ENCODE measurements at places on chromosomes 16 and 17.
A peak's percentile ranks its signal among the peaks of the same experiment; 100 is the strongest.

GRCh38 chr16:57570301-57571070 lies 28.0 kb downstream of the ADGRG5 start:
- no peak for DNase-seq

GRCh38 chr17:62763891-62764600 lies 44.1 kb downstream of the MARCHF10 start:
- no peak for DNase-seq

- no peak for DNase-seq
These were observed 12.8 kb downstream of the FLYWCH2 start for GRCh38 chr16:2895813-2896212.

DNA sequence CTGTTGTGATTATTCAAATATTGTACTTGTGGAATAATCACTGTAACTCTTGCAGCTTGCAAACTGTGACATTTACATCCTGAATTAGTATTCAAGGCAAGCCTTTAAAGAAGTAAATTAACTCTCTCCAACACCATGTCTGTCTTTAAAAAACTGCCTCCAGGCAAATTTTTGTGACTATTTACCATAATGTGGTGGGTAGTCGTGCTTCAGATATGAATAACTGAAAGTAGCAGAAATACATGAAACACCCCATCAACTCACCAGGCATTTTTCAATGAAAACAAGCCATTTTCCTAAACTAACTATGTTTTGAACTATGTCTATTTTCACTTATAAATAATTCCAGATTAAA lies 217.4 kb upstream of the PSMD7 start:
- DNase-seq: no peak

GRCh38 chr17:3950584-3950983 lies 13.7 kb downstream of the ATP2A3 start:
- no peak for DNase-seq

DNA sequence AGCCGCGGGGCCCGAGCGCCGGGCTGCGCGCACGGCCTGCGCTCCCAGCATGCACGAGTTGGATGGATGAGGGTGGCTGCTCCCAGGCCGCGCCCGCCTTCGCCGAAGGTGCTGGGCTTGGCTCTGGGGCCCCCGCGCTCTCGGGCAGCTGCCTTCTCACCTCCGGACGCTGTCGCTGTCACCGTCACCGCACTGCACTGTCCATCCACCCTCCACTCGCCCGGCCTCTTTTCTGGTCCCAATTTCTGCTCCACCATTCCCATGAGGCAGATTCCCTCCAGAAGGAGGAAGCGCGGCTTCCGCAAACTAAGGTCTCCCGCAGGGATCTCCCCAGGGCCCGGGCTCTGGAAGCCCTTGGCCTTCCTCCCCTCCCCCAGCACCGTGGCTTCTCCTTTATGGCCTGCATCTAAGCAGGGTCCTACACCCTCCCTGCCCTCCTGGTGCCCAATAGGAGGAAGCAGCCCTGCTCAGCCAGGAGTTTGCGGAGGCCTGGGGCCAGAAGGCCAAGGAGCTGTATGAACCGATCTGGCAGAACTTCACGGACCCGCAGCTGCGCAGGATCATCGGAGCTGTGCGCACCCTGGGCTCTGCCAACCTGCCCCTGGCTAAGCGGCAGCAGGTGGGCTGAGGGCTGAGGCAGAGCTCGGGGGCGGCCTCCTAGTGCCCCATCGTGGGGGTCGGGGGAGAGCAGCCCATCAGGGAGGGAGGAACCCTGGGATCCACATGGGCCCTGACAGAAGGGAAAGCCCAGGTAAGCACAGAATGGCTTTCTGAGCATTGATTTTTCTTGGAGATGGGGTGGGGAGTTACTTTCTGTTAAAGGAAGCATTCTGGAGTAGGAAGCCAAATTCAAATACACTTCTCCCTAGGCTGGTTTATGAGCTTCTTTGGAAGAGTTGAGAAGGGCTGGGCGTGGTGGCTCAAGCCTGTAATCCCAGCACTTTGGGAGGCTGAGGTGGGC lies 899 bp downstream of the ACE start:
- no peak for DNase-seq

GRCh38 chr16:24540602-24541210 lies 1.3 kb downstream of the RBBP6 start:
- DNase-seq: peak; percentile 60

- DNase-seq: no peak
These were observed 40.2 kb downstream of the HS3ST3B1 start for GRCh38 chr17:14340857-14341754.

- no peak for DNase-seq
These were observed 40.8 kb downstream of the YPEL2 start for GRCh38 chr17:59372138-59372751.

DNA sequence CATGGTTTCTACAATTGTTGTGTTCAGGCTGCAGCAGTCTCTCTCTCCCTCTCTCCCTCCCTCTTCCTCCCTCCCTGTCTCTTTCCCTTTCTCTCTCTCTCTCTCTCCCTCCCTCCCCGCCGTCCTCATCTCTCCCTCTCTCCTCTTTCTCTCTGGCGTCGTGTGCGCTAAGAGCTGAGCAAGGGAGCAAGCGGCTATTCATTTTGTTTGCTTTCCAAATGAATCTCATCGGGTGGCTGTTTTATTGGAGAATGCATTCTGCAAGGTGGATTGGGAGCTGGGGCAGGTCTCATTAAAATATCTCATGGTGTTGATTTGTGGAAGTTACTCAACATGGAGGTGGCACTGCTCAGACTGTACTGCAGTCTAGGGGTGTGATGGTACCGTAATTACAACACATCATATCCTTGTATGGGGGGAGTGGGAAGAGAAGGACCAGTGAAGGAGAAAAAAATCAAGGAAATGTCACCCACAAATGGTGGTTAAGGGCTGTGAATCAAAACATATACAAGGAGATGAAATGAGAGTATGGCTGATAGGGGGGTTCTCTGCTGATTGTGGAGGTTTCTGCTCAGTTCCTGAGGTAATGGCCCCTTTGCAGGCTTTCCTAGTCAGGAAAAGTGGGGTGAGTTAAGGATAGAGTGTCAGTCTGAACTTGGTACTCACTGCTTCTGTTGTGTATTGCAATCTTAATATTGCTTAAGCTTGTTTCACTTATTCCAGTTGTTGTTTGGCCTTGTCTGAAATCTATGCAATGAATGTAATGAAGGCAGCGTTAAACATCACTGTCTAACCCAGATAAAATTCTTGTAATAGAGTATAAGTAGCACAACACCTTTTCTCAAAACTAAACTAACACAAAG lies 2.7 kb downstream of the MSL1 start:
- DNase-seq: no peak

DNA sequence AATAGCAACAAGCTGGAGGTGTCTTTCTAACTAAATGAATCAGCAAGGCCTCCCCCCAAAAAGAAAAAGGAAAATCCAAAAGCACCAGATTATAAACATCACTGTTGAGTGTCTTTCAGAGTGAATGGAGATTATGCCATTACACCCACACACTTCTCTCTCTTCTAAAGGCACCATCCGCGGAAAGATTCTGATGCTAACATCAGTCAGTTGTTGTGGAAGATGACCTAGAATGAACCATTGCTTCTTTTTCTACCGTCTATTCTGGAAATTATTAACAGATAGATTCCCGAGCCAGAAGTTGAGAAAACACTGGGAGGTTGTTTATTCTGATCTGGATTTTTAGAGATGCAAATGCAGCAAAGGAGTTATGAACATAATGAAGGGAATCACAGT lies 60.9 kb upstream of the FAM20A start:
- DNase-seq: no peak

DNA sequence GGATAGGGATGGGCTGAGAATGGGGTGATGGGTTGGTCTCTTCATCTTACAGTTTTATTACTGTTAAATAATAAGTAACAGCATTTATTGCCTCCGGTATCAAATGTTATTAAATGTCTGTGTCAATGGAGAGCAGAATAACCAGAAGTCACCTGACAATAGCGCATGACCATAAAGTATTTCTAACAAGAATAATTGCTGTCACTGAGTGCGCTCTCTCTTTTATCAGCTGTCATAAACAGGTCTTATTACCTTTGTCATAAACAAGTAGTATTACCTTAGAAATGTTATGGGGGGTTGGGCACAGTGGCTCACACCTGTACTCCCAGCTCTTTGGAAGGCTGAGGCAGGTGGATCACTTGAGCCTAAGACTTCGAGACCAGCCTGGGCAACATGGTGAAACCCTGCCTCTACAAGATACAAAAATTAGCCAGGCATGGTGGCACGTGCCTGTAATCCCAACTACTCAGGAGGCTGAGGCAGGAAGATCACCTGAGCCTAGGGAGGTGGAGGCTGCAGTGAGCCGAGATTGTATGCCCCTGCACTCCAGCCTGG lies 120.6 kb downstream of the MAP2K6 start:
- DNase-seq: no peak

- no peak for DNase-seq
These were observed 29.6 kb downstream of the RCVRN start for GRCh38 chr17:9875441-9875840.

- DNase-seq: no peak
These were observed 32.4 kb upstream of the CDYL2 start for GRCh38 chr16:80836846-80837245.

DNA sequence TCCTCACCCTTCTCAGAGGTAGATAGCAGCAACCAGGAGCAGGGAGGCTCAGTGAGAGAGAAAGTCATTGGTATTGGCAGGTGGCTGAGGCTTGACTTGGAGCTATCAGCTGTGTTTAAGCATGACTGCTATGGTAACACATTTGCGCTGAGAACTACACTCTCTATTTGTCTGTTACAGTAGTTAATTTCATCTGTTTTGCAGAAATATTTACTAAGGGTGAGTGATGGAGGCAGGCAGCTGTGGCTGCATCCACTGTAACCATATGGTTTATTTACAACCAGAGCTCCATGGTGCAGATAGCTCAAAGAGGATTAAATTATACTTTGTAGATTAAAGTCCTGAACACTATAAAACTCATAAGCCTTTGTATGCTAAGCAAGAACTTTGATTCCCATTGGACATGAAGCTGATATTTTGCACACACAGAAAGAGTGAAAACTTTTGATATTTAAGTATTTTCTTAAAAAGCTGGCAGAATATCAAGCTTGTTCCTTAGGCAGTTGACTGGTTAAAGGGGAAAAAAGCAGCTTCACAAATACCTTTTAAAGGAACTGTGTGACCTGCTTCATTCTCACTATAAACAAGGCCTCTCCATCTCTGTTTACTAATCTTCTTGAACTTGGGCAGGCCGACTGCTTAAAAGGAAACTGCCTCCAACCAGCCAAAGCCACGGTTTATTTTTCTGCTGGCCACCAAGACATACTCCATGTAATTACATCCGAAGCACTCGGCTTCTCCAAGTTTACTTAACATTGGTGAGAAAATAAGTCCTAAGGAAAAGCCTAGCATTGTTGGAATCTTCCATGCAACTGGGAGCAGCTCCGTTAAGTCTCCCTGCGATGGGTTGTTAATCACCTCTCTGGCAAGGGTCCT lies 299.8 kb upstream of the ZFHX3 start:
- no peak for DNase-seq

Measured in left renal cortex interstitium (tissue), 4 donors.